ENCODE measurements at places on chromosomes 12 and 14.

DNA sequence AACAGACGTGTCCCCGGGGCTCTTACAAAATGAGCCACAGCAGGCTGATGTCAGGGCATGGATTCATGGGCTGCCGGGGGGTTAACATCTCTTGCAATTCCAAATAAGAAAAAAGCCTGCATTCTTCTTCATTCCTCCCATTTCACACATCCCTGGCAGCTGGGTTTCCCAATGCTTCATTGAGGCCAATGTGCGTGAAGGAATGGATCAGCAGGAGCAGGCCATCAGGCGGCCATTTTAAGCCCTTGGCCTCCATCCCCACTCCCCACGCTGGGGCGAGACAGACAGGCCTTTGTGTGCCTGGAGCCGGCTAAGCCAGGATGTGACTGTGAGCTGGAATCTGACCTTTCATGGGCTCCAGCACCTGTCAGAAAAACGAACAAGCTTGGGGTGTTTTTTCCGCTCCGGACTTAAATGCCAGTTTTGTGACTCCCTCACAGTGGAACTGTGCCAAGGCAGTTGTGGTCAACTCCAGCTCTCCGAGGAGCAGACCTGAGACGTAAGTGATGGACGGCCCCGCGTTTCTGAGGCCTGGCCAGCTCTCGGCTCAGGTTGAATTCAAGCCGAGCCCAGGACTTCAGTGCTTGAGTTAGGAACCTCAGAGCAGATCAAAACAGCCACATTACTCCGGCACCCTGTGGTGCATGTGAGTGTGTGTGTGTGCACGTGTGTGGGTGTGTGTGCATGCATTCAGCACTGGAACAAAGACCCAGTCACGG lies 133.1 kb downstream of the TMEM30B start:
- DNase-seq: no peak

DNA sequence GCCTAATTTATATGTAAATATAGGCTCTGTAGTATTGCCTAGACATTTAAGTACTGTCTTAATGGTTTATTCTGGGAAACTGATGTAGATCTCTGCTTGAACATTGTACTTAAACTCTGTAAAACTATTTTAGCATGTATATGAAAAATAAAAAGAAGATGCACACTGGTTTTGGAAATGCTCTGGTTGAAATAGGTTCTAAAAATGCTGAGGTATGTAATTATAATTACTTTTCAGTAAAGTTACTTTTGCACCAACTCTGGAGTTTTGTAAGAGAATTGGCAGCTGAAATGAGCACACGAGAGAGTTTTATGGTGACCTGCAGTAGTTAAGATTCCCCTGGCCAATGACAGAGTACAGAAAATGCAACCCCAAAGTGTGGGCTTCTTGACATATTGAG lies 353.9 kb downstream of the ATP23 start:
- no peak for DNase-seq

DNA sequence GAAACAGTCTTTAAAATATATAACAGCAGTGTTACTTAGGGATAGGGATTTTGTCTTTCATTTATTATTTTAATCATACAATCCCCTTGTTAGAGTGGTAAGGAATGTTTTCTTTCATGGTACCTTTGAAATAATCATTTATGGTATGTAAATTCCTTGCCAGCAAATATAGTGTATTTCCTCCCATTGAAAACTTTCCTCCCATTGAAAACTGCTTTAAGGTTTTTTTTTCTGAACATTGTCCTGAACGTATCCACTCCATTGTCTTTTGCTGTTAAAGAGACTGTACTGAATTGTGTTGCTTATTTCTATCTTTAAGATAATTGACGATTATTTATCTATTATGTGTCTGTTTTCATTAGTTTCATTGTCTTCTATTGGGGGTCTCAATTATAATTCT lies 83.5 kb downstream of the PPHLN1 start:
- no peak for DNase-seq

- DNase-seq: no peak
These were observed 150.6 kb downstream of the BCL11B start for GRCh38 chr14:99121319-99121875.

GRCh38 chr14:75165586-75166391 lies 10.6 kb downstream of the TMED10 start:
- DNase-seq: no peak

Measured in A549 (cell line).